ENCODE measurements at places on chromosomes 3 and 15.

DNA sequence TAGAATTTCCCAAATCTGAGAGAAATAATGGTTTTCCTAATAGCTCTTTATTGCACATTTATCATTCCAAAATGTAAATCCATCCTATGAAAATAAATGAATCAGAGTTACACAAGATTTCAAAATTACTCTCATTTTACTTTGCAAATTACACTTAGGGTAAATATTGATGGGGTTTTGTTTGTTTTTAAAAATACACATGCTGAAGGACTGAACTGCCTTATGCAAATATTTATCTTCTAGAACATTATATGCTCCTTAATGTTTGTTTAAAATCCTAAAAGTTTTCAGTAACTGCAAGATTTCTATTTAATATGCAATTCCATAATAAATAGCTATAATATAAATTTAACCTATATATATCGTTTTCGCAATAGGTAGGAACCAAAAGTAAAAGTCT, 38.2 kb downstream of the FOXP1 start:
- no peak for DNase-seq

DNA sequence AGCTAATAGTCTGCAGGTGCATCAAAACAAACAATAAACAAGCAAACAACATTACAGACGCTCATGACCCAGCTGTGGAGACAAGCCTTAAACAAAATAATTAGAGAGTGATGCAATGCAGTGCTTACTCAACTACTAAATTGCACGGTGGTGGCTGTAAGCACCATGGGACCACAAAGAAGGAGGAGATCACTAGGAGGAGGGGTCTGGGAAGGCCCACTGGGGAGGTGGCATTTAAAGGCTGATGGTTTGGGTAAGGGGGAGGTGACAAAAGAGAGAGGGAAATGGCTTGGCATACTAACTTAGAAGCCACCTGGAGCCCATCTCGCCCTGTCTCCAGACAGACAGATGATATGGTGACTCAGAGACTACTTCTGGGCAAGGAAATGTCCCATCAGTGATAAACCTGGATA, 516.7 kb downstream of the FOXP1 start:
- DNase-seq = no peak

DNA sequence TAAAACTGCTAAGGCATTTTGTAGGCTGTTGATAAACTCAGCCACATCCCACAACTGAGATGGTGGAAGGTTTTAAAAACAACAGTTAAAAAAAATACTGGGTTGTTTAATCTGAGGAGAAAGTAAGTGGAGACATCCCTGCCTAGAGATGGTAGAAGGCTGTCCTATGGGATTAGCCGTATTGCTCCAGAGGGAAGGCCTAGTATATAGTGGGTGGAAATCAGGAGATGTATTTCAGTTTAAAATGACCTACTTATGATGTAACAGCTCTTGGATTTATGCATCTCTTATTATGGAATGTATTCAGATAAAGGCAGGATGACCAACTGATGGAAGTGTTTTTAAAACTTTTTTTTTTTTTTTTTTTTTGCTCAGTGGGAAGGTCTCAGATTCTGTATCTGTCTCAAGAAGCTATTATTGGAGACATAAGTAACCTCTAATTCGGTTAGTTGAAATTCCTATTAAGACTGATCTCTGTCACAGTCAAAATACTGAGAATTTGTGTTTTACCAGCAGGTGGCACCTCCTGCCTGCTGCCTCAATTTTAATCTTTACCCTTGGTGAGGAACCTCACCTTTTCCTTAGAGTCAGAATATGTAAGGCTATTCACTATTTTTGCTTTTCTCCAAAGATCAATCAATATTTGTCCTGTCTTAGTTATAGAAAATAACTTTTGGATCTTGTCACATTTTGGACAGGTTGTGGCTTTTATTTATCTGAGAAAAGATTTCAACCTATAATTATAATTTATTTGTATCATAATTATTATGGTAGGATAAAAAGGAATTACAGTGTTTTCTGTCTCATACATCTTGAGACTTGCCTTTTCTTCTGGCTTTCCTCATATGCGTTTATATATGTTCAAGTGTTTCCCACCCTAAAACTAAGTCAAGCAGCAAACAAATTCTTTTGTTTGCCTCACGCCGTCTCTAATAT, 63.0 kb downstream of the VPS8 start:
- no peak for DNase-seq

GRCh38 chr3:111797171-111797615, 61.9 kb upstream of the PHLDB2 start:
- DNase-seq = no peak
